Stimulated activated CD4-positive, alpha-beta T cell treated with anti-CD3 and anti-CD28 coated beads, Interleukin-15, amount 100 ng/mL, for 24 hours (primary cell): ENCODE measurements at places on chromosomes 4 and X.

GRCh38 chr4:164779811-164780216 is 25.9 kb downstream of the SMIM31 start:
- peak; percentile 15 for DNase-seq

- DNase-seq = no peak
These were observed 2152.9 kb downstream of the ARAP2 start for GRCh38 chr4:34091451-34091850.

GRCh38 chr4:73725510-73725909 is 14.9 kb upstream of the CXCL8 start:
- DNase-seq = no peak

DNA sequence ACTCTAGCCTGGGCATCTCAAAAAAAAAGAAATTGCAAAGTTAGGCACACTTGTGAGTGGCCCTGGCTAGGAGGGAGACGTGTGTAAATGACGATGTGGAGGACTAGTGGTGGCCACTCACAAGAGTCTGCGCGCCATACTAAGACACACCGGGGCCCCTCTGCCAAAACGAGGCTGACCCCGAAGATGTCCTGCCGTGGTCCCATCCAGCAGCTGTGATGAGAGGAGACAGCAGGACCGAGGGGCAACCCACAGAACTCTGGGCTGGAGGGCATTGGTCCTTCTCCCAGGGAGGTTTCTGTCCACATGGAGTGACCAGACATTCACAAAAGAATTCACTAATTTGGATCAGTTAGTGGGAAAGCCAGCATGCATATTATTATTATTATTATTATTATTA is 47.4 kb downstream of the NOP14 start:
- no peak for DNase-seq

GRCh38 chrX:6718766-6719165 is 183.8 kb upstream of the VCX3A start:
- DNase-seq = no peak

GRCh38 chrX:19715711-19716638 is 171.4 kb downstream of the SH3KBP1 start:
- no peak for DNase-seq

DNA sequence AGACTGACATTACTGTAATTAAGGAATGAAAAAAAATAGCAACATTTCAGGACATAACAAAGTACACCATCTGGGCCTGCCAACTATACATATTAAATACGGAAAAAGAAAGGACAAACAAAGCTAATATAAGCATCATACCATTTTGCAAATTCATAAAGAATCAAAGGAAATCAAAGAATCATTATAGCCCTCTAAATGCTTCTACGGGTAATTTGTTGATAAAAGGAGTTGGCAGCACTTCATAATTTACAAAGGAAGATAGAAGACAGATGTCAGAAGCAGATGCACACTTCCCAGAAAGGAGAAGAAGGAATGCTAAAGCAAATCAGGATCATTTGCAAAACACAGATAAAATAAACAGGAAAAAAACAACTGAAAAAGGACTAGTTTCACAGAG is 1757.3 kb downstream of the PCDH7 start:
- DNase-seq = no peak

DNA sequence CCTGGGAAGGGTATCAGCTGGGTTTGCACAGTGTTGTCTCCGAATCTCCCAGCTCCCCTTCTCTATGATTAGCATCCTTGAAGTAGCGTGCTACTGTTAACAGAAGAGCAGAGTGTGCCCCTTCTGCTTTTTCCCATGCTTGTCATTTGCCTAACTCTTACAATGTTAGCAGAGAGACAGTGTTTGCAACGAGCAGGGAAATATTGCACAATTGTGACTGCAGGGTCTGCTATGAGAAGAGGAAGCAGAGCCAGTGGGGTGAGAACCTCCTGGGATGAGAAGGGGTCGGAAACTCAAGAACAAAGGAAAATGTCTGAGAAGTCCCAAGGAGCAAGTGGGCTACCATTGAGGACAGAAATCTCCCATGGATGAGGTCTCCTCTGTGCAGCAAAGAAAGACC is 7.8 kb upstream of the CHRNA9 start:
- no peak for DNase-seq

DNA sequence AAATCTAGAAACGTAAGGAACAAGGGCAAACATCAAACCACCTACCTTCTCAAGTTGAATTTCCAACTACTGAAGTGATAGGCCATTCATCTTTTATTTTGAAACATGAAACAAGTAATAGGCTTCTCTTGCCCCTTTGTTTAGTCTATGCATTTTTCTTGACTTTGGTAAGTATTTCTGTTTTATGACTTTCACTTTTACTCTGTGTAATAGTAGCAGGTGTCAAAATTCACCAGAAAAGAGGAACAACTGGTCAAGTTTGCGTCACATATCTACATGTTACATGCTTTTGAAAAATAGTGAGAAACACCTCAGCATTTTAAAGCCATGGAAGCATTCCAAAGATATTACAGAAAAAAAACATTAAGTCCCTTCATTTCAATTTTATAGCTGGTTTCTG is 157.1 kb upstream of the FTHL17 start:
- DNase-seq = no peak

- DNase-seq = no peak
These were observed 359.6 kb upstream of the PITX2 start for GRCh38 chr4:110982486-110982885.

DNA sequence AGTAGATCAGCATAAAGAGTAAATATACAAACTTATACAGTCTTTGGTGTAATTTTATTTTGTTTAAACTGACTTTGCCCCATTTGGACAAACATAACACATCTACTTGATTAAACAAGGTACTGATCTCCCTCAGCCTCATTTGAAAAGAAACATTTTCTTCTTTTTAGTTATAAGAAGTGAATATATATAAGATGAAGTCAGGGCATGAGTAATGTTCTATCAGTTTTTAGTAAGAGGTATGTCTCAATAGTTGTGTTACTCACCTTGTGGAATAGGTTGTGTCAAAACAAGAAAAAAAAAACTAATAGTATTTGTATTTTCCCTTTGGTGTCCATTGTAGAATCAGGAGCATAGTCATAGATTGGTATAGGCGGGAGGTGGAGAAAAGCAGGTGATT is 327.4 kb downstream of the RPA4 start:
- DNase-seq = no peak

GRCh38 chr4:120704538-120704937 is 218.0 kb downstream of the PRDM5 start:
- DNase-seq = no peak

DNA sequence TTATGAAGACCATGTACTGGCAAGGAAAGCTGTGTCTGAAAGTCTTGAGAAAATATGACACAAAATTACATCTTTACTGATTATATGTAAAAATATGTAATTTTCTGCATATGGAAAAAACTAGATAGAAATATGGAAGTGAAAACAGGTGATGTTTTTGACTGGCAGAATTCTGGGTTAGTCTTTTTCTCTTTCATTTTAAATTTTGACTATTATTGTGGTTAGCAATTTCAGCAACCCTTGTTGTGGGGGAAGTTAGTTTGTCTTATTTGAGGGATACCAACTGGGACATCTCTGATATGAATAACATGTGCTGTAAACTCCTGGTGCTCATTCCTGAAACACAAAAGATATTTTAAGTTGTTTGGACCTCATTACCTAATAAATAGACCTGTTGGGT is 49.9 kb upstream of the CPEB2 start:
- no peak for DNase-seq

DNA sequence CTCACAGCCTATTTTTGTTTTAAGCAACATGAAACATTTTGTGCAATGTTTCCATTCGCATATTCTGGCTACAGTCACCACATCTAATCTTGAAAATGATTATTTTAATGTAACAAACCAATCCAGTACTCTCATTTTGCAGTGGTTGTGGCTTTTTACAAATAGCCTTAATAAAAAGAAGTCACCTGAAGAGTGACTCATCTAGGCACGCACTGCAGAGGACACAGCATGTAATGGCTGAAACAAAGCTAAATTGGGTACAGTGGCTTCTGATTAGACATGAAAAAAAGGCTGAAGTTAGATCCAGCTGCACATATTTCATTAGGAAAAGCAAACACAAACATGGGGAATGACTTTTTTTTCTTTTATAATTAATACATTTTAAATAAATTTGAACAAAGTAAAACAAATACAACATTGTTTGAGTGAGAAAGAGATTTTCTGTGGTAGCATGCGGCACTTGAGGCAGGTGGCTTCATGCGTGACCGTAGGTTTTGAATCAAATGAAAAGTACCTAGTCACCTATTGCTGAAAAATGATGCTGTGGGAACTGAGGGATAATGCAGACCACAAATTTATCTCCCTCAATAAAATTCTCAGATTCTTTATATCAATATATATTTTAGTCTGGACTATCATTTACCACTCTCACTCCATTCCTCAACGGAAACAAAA is 240.8 kb upstream of the DDX53 start:
- DNase-seq = no peak

DNA sequence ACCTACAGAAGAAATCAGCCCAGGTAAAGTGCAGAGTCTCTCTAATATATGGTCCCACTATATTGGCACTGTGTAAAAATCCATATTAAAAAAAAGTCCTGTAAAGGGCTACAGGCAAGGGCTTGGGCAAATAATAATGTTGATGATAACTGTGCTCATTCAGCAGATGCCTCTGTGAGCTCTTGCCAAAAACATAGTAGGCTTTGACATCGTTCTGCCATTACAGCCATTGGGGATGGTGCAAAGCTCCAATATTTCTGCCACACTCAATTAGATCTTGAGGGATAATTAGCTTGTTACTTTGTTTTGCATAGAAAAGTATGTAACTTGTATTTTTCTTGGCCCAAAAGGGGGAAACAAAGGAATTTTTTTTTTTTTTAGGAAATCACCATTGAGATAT is 645.5 kb upstream of the FAM241A start:
- DNase-seq = no peak

- peak; percentile 4 for DNase-seq
These were observed 225.1 kb downstream of the NR3C2 start for GRCh38 chr4:148216866-148217814.

GRCh38 chr4:2284934-2285612 is 23.2 kb upstream of the MXD4 start:
- DNase-seq = no peak

DNA sequence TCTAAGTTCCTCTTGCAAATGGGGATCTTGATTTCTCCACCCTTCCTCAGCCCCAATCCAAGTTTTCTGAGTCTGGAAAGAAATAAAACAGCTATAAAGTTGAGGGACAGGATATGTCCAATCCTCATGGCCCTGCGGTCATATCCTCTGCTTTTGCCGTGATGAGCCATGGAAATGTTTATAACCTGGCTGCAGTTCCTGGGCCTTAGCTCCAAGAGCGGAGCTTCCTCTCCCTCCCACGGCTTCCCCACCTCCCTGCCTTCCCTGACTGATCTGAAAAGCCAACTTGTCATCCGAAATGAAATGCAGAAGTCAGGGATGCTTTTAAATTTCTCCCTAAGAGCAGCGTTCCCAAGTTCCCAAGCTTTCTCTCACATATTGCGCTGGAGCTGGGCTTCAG is 221.5 kb upstream of the SFRP2 start:
- DNase-seq = no peak

DNA sequence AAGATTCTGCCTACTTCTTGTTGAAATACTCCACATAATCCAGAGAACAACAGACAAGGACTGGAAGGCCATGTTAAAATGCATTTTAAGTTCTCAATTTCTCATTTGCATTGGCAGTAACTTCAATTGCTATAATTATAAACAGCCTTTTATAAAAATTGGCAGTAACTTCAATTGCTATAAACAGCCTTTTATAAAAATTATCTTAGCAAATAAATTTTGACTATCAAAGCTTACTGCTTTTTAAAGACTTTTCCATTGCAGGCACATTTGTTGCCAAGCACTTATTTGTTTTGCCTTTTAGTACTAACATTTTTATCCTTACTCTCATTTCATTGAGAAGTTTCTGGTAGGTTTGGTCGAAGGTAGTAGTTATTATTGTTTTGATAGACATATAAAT is 17.8 kb downstream of the SCFD2 start:
- no peak for DNase-seq

DNA sequence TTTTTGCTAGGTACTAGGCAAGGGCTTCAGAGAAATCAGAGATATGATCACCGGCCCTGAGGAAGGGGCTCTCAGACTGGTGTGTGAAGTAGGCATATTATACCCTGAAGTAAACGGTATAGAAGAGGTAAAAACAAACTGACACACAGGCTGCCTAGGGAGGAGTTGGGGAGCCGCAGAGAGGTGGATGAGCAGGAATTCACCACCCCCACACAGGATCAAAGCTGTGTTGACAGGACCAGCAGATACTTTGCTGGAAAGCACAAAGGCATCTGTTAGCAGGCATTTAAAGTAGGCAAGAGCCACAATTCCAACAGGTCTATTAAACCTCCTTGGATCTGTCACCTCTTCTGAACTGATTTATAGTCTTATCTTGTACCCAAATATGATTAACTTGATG is 71.8 kb upstream of the GPR34 start:
- DNase-seq = no peak

DNA sequence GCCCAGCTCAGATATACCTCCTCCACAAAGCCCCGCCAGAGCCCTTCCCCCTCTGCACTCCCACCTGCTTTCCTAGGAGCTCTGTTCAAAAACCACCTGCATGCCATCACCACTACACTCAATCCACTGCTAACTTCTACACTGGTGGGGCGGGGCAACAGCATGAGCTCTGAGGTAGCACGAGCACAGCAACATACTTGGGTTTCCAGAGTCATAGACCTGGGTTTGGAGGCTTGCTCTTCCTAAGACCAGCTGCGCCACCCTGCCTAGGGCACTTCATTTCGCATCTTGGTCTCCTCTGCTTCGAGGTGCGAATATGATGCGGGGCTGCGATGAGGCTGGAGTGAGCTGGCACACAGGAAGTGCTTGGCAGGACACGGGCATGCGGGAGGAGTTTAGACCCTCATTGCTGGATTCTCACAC is 3.6 kb downstream of the SASH3 start:
- peak; percentile 28 for DNase-seq

DNA sequence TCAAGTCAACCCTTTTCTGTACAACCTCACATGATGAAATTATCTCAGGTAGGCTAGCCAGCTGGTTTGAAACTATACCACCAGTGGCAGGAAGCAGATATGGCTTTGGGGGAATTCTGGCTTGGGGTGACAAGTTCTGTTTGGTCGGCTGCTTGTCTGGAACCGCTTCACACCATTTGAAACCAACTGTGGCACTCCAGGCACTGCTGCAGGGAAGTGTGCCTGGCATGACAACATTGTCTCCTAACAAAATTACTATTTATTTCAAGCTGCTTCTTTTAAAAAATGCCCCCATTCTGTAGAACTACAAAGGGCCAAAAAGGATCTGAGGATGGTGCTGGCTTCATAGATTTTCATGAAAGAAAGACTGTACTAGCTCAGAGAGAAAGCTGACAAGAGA is 37.1 kb upstream of the GPM6B start:
- no peak for DNase-seq

- no peak for DNase-seq
These were observed 289.4 kb downstream of the TRAM1L1 start for GRCh38 chr4:116796022-116796421.

GRCh38 chr4:88827442-88827841 is 129.8 kb upstream of the NAP1L5 start:
- no peak for DNase-seq
